ENCODE measurements at places on chromosomes 5 and 9.
A peak's percentile ranks its signal among the peaks of the same experiment; 100 is the strongest.

GRCh38 chr5:140595538-140596300, 31.1 kb downstream of the SLC35A4 start:
- DNase-seq: no peak

GRCh38 chr9:80793706-80794105, 895.6 kb downstream of the TLE1 start:
- no peak for DNase-seq

- DNase-seq: no peak
Observed at GRCh38 chr9:134064711-134065110, 3.1 kb downstream of the BRD3 start.

DNA sequence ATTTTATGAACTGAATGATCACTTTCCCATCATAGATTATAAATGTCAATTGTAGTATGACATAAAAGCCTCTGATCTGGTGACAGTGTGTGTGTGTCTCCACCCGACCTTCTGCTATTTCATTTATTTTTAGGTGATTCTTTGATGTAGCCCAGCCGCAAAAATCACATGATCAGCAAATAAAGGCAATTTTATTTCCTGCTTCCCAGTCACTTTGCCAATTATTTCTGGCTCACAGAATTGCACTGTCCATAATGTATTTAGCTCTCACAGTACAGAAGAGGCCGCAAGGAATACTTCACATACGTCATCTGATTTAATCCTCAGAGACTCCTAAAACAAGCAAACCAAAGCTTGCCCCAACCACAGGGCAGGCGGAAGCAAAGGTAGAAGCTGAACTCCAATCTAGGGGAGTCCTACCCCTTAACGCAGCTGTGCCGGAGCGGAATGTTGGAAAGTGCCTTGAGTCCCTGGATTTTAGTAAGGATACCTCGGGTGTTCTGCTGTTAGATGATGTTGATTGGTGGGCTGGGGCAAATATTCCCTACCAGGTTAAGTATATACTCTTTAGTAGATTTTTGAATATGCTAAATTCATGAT, 384.0 kb upstream of the IRX4 start:
- peak; percentile 91 for DNase-seq

DNA sequence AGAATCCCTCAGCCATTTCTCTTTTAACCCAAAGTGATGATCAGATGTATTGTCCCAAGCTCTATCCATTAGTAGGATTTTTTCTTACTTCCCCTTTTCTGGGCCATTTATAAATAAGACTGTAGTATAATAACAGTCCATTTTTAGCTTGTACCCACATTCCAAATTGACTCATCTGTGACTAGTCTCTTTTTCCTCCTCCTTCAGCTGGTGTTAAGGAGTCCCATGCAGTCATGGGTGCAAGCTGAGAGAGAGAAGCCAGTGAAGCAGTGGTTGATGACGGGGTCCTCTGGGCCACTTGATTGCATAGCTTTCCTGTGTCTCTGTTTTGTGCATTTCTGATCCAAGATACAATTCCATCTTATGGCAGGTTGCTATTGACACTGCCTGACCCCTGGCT, 476.0 kb upstream of the CD180 start:
- no peak for DNase-seq

- DNase-seq: no peak
Observed at GRCh38 chr9:134320126-134320867, 6.0 kb upstream of the RXRA start.

DNA sequence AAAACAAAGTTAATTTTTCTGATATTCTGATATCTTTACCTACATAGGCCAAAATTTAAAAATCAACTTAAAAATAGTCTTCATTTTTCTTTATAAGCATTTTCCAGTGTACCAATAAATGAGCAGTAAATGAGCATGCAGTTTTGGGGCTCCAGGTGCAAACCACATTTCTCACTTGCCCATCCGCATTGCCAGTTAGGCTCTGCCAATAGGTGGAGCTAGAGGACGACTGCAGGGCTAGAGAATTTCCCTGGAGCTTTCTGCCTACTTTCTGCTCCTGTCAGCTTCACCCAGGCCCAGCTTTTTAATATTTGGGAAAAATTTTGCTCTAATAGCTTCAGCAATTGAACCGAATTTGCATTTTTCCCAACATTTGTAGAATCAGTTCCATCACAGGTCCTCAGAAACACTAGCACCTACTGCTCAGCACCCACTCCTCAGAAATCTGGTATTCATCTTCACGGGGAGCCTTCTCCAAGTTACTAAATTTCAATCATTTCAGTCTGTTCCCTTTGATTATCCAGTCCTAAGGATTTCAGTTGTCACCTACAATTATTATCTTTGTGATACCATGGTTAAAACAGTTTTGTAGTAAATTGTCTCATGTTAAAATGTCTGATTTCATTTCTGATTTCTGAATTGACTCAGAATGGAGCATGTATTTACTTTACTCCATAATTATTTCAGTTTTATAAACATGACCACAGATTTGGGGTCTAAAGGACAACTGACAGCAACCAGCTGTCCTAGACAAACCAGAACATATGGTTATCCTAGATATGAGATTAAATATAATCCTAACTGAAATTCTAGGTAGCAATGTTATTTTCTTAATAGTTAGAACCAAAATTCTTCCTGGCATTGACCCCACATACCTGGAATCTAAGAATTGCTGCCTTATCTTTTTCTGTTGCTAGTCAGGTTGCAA, 104.6 kb upstream of the FAM174A start:
- no peak for DNase-seq

DNA sequence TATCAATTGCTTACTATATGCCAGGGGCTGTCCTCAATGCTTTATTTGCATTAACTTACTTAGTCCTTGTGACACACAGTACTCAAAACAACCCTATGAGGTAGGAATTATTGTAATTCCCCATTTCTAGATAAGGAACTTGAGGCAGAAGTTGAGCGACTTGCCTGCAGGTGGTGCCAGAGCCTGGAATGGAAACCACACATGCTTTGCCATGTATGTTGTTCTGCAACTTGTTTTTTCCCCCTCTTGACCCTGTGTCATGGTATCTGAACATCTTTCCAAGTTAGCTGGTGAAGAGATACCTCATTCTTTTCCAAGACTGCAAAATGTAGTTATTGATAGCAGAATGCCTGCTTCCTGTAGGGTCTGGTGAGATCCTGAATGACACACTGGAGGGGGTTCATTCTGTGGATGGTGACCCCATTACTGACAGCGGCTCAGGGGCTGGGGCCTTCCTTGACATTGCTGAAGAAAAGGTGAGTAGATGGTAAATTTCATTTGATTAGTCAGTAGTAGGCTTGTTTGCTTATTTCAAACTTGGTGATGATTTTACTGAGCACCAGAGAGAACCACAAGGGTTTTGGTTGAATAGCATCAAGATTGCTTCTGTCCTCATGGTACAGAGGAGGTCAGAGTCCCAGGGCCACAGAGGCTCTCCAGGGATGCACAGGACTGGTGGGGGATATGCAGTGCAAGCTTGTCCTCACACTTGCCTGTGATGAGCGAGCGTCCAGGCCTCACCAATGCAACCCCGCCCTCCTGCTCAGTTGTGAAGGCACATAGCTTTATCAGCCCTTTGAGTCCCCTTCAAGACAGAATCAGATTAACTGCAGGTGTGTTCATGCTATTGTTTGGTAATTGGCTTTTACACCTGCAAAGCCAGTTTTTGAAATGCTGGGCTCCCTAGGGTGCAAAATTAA, 57.0 kb downstream of the COL15A1 start:
- DNase-seq: peak; percentile 31

DNA sequence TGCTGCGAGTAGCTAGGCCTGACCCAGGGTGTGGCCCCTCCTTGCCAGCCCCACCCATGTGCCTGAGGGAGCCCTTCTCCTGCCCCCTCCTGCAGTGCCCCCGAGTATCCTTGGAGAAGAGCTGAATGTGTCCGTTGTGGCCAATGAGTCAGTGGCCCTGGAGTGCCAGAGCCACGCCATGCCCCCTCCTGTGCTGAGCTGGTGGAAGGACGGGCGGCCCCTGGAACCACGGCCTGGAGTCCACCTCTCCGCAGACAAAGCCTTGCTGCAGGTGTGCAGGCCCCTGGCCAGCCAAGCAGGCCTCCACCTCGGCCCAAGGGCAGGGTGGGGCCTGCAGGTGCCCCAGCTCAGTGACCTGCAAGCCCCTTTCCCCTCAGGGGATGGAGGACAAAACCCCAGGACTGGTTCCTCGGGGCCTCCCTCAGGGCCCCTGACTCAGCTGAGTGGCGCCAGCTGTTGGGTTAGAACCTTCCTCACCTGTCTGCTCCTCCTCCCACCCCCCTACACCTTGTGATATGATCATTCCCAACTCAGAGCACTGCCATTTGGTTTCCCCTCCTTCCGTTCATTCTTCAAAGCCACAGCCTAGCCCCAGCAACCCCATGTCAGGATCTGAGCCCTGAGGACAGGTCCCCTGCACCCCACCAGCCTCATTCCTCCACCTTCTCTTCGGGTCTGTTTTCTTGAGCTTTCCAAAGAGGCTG, 80.0 kb upstream of the ASS1 start:
- DNase-seq: no peak

GRCh38 chr9:33164138-33164809, 2.9 kb downstream of the B4GALT1 start:
- no peak for DNase-seq

GRCh38 chr5:45038366-45038987, 229.7 kb downstream of the MRPS30 start:
- peak; percentile 3 for DNase-seq

GRCh38 chr9:120655005-120655622, 59.2 kb downstream of the MEGF9 start:
- DNase-seq: no peak

DNA sequence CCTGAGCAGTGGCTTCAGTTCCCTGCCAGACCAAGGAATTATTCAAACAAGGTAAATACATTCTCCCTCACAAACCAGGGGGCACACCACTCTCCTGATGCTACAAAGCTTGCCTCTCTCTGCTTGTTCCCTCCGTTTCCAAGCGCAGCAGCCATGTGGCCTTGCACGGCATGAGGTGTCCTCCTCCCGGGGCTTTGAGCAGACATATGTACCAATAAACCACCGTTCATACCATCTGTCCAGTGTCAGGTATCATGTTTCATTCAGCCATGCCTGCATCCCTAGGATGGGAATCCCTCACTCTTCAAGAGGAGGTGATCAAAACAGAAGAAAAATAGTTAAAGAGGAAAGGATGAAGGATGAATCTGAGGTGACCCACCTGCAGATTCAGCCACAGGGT, 282.7 kb downstream of the ENC1 start:
- peak; percentile 26 for DNase-seq

DNA sequence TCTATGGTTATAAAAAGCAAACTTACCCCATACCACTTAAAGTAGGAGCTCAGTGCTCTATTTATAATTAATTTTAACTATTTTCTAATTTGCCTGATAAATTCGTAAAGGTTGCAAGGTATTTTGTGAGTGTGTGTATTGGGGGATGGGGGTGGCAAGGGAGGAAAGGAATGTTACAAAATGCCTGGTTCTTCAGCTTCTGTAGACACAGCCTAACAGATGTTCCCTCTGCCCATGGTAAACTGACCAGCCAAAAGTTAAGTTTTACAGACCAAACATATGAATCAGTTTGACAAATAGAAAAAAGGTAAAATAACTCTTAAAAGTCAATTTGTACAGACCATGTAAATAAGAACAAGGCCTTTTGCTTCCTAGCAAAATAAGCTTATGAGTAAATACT, 232.6 kb downstream of the KIAA0825 start:
- DNase-seq: no peak

DNA sequence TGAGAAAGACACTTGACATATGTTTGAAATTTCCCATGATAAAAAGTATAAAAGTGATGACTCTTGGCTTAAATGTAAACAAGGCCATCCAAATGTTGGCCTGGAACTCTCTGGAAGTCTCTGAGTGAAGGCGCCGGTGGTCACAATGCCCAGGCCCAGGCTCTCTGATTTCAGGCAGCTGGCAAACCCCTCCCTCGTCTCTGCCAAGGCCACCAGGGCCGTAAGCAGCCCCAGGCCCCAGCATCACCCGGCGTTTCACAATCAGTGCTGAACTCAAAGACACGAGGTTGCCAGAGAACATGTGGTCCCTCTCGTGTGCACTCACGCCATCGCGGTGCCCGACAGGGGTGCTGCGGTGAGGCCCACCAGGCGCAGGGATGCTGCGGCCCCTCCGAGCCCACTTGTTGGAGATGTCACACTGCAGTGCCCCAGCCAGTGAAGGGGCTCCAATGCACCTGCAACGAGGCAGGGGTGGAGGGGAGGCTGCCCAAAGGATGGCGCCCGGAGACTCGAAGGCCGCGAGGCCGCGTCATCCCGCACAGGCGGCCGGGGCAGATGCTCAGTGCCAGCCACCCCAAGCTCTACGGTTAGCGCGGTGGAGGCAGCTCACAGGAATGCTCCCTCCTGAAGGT, 15.0 kb downstream of the LPCAT1 start:
- DNase-seq: no peak

DNA sequence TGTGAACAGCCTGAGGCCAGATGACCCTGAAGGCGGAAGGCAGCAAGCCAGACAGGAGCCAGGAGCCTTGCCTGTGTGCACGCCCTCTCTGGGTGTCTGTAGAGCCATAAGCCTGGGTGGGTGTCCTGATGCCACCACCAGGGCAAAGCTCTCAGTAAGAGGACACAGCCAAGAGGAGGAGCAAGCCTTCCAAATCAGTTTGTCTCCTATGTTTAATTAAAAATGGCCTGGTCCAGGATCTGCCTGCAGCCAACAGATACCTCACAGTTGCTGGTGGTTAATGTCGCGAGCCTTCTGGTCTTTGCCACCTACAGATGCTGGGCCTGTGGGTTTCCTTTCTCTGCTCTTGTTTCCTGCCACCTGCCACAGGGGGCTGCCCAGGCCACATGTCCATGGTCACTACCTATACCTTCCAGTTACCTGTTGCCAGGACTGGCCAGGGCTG, 56.9 kb downstream of the SYK start:
- DNase-seq: no peak

- peak; percentile 68 for DNase-seq
Observed at GRCh38 chr5:102807878-102808502, 52.9 kb downstream of the PAM start.

DNA sequence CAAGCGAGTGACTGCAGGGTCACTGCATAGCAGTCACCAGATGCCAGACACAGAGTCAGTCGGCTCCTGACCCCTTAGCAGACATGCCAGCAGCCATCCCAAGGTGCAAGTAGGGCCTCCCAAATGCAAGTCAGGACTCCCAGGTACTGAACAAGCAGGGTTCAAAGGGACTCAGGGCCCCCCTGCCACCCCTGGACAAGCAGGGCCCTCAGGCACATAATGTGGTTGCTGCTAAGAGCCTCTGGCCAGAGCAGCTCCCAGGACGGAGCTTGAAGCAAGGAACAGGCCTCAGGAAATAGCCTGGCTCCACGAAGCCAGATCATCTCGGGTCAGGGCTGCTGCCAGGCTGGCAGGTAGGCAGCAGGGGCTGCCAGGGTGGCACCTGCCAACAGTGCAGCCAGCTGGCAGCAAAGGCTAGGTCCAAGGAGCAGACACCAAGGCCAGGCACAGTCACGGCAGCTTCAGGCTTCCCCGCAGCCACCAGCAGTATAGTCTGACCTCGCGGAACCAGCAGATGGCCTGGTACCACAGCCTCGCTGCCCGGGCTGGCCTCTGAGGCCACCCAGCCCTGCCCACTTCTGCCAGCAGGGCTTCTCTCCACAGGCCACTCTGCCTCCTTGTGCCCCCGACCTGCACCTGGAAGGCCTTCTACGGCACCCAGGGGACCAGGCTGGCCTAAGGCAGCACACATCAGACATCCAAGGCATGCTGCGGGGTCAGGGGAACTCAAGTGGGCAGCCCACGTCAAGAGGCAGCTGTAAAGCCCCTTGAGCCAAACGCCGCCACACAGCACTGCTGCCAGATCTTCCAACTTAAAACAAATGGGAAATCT, 7.4 kb downstream of the EEIG1 start:
- DNase-seq: peak; percentile 19
